RPMI7951 (cell line): ENCODE measurements at places on chromosomes 16 and 17.

DNA sequence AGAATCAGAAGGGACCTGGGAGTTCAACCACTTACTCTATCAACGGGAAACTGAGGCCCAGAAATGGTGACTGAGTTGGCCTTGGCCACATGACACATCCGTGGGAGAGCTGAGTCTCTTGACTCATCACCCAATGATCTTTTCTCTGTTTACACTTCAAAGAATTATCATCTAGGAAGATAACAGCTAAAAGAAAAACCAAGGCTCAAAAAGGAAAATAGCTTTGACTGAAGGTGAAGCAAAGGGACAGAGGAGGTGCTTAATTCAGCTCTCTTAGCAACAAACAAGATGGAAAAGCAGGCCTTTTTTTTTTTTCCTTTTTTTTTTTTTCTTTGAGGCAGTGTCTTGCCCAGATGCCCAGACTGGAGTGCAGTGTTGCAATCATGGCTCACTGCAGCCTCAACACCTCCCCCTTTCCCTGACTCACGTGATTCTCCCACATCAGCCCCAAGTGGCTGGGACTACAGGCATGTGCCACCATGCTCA, 16.7 kb downstream of the ERCC4 start:
- DNase-seq = peak; percentile 70

GRCh38 chr16:24670623-24671454, 58.6 kb upstream of the TNRC6A start:
- DNase-seq = peak; percentile 90

DNA sequence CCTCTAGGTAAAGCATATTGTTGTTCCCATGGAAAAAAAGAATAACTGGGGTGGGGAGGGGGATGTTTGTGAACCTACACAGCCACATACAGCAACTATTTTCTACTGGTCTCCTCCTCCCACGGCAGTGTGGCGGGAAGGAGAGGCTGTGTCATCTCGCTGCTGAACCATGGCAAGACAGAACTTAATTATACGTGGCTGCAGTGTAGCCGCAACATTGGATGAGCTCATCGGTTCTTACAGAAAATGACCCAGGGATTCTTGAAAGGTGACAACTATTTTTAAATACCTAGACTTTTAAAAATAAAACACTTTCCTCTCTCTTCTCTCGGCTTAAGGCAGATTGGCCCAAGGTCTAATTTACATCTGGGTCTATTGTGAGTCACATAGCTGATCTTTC, 19.8 kb upstream of the TEKT3 start:
- peak; percentile 48 for DNase-seq

DNA sequence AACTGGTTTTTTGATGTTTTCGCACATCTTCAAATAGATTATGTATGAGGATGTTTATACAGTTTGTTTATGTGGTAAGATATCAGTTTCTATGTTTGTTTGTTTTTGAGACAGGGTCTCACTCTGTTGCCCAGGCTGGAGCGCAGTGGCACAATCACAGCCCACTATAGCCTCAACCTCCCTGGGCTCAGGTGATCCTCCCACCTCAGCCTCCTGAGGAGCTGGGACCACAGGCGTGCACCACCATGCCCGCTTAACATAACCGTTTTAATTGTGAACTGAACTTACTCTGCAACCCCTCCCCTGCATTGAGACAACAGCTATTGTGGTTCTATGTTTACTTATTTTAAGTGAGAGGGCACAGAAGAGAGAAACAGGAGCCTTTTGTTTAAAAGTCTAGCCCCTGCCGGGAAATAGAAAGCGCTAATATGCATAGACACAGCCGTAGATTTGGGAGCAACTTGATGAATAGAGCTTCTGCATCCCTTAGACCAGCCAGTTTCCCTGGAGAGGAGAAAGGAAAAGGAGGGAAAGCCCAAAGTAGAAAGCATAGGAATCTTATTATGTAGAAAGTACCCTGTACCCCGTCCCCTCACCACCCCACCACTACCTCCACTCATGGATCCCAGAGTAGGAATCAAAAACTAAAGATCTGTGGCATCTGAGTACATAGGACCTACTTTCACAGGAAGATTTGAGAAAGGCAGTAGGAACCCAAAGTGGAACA, 19.6 kb upstream of the APPBP2 start:
- no peak for DNase-seq

DNA sequence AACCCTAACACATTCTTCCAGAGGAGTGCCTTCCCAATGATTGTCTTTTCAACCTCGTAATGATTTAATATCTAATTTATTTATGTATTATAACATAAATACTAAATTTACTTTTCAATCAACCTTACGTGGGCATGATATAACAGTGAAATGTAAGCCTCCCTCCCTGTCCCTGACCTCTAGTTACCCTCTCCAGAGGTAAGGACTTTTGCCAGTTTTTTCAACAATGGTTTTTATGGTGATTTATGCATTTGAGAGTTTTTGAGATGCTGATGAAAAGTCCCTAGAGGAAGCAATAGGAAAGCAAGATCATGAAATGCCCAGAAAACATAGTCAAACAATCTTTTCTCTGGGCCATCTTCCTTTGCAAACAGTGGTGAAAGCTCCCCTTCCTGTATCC, 35.2 kb upstream of the PLLP start:
- no peak for DNase-seq
